Effector CD4-positive, alpha-beta T cell (primary cell): ENCODE measurements at places on chromosomes 1 and 21.

DNA sequence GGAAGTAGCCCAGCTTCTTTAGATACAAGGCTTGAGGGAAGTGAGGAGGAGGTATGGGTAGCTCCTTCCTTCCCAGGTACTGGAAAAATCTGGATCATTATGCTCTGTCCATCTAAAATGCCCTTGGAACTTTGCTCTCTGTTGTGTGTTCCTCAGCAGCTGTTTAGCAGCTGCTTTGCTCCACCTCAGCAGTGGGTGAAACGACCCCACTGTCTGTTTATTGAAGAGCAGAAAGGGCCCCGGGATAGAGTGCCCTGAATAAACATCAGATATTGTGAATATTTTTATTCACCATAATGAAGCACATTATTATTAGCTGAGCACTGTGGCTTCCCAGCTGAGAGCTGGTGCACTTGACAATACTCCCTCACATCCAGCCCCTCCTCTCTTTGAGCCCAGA is 237.9 kb downstream of the PBX1 start:
- DNase-seq = no peak

GRCh38 chr1:114509596-114510273 is 1.3 kb downstream of the TRIM33 start:
- DNase-seq = no peak

DNA sequence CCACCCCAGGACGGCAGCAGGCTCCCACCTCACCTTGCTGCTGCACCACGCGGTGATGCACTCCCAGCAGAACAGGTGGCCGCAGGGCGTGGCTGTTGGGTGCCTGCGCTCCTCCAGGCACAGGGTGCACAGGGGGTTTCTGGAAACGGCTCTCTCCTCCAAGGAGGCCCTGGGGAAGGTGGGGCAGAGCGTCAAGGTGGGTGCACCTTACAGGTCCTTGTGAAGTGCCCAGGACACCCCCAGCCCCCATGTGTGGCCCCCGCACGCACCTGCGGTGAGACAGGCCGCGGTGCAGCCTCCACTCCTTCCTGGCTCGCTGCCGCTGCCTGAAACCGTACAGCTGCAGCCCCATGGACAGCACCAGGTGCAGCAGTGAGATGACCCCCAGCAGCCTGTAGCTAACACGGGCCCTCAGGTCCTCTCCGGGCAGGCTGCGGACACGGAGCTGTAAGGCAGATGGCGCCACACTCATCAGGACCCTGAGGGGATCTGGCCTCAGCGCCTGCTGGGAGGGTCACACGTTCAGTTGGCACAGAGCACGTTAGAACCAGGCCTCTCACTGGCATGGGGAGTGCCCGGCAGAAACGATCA is 5.8 kb downstream of the PEX10 start:
- no peak for DNase-seq

DNA sequence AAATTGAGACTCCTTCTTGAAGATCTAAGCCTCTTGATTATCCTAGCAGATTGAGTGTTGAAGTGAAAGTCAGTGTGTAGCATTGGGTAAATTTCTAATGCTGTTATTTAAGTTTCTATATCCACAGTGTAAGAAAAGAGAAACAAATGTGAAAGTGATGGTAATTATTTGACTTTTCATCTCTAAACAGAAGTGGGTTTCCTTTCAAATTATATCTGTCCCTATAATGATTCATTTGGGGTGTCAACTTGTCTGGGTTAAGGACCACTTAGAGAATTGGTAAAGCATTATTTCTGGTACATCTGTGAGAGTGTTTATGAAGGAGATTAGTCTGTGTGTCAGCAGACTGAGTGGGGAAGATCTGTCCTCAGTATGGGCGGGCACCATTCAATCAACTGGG is 133.0 kb upstream of the HMCN1 start:
- DNase-seq = no peak

DNA sequence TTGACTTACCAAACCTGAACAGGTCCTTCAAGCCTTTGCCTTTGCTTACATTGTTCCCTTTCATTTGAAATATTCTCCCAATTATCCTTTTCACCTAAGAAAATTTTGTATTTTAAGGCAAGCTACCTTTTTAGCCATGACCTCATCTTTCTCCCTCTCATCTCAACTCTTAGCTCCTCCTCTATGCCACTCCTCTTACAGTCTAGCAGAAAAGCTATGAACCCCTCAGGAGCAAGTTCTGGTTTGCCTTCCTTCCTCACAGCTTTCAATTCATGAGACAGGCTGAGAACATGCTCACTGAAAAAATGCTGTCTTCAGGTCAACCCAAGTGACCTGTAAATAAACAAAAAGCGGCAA is 8.3 kb upstream of the MUTYH start:
- DNase-seq = no peak

DNA sequence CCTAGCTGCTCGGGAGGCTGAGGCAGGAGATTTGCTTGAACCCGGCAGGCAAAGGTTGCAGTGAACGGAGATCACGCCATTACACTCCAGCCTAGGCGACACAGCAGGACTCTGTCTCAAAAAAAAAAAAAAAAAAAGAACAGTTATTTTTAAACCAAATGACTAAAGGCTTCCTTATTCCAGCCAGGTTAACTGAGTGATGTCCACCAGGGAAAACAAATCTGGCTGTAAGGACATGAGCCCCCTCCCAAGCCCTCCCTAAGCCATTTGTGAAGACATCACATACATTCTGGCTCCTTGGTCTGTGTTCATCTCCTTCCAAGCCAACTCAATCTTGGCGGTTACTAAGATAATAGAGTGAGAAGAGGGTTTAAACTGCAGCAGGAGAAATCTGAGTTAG is 8.2 kb downstream of the TMCC2 start:
- DNase-seq = no peak

- DNase-seq = no peak
These were observed 2.3 kb downstream of the SLC37A1 start for GRCh38 chr21:42515708-42516502.

- no peak for DNase-seq
These were observed 31.1 kb upstream of the SRP9 start for GRCh38 chr1:225746361-225747179.

GRCh38 chr1:175857756-175858155 is 114.4 kb upstream of the TNR start:
- DNase-seq = no peak

GRCh38 chr1:917466-918091 is 6.1 kb upstream of the SAMD11 start:
- no peak for DNase-seq

- no peak for DNase-seq
These were observed 126.4 kb upstream of the GALNT2 start for GRCh38 chr1:229940684-229941083.

GRCh38 chr1:234708700-234709395 is 98.9 kb upstream of the IRF2BP2 start:
- no peak for DNase-seq

DNA sequence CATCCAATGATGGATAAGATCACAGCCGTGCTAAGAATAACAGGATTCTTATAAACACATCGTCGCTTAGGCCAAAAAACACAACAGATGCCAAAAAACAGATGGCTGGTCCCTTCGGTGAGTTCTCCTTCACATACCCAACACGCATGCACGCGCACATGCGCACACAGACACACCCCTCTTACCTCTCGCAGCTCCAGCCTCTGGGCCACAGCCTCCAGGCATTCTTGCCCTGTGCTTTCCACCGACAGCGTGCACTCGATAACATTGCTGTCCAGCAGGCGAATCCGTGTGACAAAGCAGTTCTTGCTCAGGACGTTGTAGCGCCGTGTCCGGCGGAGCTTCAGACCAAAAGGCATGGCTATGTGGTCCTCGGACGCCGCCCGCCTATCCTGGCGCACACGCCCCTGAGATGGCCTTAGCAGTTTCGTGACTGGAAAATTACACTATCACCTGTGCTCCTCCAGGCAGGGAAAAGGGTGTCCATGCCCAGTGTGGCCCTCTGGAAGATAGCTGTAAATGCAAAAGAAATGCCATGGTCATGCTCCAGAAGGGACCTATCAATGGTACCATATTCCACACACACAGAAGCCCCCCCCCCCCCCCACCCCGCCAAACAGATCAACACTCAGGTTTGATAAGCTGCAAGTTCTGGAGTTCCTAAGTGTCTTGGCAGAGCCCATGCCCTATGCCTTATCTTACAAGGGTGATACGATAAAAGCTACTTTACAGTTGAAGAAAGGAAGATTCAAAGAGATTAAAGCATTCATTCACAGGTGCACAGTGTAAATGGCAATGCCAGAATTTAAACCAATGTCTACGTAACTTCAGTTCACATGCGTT is 86.7 kb downstream of the PTPN14 start:
- no peak for DNase-seq

DNA sequence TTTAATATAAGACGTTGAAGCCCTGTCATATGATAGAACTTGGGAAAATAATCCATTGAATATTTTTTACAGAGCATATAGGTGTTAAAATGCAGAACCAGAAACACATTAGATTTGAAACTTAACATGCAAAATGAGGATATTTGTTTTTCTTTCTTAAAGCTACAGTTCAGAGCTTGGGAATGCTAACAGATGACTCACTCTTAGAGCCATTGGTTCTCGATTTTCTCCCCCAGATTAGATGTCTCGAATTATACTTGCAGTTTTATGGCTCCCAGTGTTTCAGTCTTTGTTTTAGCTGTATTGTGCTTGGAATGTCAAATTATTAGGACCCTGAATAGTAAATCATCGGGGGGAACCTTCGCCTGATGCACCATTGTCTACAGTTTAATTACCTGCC is 575.7 kb upstream of the ZP4 start:
- DNase-seq = no peak
